ENCODE measurements at places on chromosomes 11 and 22.
A peak's percentile ranks its signal among the peaks of the same experiment; 100 is the strongest.

GRCh38 chr11:44008698-44009097, 39.1 kb upstream of the ACCSL start:
- DNase-seq: no peak

GRCh38 chr11:65722261-65722660, 1.7 kb upstream of the RNASEH2C start:
- no peak for DNase-seq

DNA sequence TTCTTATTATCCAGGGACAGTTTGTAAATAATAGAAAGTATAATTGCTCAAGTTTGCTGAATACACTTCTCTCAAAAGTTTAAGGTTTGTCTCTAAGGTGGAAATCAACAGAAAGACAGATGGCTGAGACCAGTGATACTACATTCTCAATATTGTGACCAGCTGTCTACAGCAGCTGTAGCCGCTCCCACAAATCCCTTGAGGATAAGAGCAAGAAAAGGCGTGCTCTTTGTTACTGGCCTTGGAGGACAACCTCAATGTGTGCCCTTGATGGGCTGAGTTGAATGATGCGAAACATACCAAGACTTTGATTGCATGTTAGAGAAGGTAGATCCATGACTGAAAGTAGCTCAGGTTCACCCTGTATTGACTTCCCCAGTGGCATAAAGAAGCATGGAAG, 6.1 kb downstream of the OR6M1 start:
- no peak for DNase-seq

DNA sequence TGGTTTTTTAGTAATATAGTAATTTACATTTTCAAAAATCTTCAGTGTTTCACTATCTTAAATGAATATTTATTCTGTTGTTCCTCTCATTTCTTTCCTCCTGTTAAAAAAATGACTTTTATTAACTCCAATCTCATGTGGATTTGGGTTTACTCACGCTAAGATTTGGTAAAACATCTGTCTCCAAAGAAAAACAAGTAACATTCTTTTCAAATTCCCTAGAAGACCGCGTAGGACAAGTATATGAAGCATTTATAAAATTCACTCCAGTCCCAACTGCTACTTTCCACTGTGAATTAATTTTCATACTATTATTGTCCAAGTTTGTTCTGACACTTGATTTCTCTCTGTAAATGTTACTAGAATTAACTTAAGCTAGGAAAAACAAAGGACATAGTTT, 26.2 kb downstream of the SBF2 start:
- DNase-seq: no peak

DNA sequence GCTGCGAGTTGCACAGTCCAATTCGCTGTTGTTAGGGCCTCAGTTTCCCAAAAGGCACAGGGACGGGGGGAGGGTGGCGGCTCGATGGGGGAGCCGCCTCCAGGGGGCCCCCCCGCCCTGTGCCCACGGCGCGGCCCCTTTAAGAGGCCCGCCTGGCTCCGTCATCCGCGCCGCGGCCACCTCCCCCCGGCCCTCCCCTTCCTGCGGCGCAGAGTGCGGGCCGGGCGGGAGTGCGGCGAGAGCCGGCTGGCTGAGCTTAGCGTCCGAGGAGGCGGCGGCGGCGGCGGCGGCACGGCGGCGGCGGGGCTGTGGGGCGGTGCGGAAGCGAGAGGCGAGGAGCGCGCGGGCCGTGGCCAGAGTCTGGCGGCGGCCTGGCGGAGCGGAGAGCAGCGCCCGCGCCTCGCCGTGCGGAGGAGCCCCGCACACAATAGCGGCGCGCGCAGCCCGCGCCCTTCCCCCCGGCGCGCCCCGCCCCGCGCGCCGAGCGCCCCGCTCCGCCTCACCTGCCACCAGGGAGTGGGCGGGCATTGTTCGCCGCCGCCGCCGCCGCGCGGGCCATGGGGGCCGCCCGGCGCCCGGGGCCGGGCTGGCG, at the start of gene BCR:
Gene BCR, plus strand, starts transcription at position 209 of the 592 bp plus-strand sequence. CDS start 452 bp downstream, outside the sequence.
- no peak for DNase-seq

DNA sequence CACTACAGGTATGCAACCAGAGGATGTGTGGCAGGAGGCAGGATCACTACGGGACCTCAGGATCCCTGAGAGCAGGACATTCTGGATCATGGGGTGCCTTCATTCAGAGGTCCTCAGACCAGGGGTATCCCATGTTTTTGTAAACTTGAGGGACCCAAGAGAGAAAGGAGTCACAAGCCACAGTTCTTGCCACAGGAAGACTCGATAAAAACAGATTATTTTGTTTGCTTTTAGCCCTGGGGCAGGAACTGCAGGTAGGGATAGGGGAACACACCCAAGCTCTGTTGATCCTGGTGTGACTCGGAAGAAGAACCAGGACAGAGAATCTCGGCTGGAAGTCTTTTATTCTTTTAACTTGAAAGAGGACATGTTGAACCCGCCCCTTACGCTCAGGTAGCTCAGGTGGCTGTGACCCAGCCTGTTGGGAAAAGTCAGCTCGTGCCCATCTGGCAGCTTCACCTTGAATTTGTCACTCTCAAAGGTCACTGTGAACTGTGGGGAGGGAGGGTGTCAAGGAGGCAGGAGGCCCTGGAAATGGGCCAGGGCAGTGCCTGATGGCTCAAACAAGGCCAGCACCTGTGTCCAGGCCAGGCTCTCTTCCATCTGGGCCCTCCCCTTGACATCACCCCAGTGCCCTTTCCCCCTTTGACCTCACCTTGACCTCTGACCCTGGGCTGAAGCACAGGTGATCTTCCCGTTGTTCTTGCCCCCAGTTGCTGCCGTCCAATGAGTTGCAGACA, 9.8 kb downstream of the LGALS2 start:
- DNase-seq: no peak

- no peak for DNase-seq
Measured at GRCh38 chr11:76087749-76088148, 118.6 kb downstream of the WNT11 start.

GRCh38 chr22:39332441-39333064, 13.1 kb upstream of the RPL3 start:
- no peak for DNase-seq

DNA sequence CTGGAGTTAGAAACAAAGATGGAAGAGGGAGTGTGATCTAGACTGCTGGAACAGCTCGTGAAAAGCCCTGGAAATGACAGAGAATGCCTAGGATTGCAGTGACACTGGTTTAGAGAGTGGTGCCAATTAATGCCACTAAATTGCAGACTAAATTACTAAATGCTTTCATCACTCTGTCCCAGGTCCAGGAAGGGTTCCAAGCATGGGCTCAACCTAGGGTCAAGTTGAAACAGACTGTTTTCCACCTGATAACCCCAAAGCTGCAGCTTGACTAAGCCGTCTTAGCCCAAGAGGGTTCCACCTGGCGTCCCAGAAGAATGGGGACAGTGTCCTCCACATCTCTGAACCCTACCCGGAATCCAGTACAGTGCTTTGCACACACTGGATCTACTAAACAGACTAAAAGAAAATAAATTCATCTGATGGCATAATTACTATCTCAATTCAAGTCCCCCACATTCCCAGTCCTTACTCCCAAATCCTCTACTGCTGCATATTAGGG, 1.1 kb upstream of the CRY2 start:
- DNase-seq: no peak

DNA sequence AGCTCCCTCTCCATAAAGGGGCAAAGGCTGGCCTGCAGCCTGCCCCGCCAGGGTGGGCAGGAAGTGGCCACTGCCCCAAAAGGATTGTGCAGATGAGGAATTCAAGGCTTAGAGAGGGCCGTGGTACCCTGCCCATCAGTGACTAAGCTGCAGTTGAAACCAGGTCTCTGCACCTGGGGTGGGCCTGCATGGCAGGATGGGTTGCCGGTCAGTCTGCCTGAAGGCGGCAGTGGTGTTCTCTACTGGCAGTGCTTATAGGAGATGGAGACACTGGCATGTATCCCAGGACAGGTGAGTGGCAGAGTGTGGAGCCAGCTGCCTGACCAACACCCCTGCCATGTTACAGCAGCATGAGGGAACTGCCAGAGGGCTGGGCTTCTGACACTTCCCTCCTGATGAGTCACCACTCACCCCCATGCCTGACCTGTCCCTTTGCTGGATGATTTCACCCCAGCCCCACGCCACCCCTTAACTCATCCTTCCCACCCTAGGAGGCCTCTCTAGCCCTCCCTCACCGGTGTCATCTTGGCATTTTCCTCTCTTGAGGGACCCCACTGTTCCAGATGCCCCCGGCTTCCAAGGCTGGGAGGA, 70.2 kb upstream of the LMO1 start:
- DNase-seq: no peak

GRCh38 chr11:73958521-73959141, 7.8 kb downstream of the DNAJB13 start:
- no peak for DNase-seq

- peak; percentile 61 for DNase-seq
Measured at GRCh38 chr11:18731949-18732821, 6.2 kb upstream of the IGSF22 start.

DNA sequence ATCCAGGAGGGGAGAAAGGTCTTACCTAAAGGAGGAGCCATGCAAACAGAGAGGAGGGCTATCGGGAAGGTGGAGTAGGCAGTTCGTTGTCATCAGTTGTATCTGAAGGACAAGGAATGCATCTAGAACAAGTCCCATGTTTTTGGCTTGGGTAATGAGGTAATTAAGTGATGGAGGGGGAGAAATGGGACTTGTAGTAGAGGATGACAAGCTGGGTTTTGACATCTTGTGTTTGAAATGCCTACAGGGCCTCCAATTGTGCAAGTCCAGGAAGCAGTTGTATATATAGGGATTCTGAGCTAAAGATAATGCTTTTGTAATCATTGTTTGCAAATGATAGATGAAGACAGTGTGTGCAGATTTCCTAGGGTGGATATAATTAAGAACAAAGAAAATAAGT, 622.8 kb downstream of the NTM start:
- no peak for DNase-seq

DNA sequence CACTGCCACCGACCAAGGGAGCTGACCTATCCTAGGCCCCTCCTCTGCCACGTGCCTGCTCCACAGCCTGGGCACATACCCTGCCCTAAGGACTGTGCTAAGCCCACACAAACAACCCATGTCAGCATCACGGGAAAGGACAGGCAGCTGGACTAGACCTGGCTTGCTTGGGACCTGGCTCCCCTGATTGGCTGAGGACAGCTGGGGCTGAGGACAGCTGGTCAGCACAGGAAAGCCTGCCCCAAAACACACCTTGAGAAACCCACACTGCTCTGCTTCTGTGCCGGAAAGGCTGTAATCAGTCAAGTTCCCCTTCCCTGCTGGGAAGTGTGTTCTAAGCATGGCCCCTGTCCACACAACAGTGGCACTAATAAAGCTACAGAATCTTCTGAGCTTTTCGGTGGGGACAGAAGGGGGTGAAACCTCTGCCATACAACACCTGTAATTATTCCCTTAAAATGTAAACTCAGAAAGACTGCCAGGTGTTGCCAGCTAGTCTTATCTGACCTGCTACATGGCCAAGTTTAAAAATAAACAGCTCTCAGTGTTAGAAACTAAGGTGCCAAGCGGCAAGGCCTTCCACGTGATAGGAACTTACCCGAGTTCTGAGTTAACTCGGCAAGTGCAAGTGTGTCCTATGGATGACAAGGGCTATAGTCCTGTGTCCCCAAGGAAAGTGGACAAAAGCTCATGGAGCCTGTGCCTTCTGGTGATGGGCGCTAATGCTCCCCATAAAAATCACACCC, 35.7 kb upstream of the ARFGAP3 start:
- DNase-seq: no peak

DNA sequence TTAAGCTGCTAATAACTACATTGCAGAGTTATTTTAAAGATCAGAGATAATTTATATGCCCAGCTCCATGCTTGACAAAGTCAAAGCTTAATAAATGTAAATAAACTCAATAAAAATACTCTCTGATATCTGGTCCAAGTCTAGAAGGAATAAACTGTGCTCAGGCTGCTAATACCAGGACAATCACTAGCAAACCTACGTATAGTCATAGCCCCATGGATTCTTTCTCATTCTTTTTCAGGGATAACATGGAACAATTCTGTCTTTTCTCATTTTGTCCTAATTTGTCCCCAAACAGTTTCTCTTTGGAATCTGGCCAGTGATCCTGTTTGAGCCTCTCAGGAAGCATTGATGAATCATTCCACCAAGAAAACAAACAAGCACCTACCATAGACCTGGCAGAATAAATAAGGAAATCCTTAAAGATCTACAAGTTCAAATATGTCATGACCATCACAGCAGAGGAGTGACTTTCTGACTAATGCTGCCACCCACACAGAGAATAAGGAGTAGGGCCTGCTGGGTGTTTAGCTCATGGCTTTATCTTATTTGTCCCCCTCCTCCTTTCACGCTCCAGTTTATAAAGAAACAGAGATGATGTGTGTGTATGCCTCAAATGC, 14.1 kb upstream of the B3GNT6 start:
- no peak for DNase-seq

GRCh38 chr22:24401931-24402367, 25.4 kb upstream of the ADORA2A start:
- DNase-seq: no peak

DNA sequence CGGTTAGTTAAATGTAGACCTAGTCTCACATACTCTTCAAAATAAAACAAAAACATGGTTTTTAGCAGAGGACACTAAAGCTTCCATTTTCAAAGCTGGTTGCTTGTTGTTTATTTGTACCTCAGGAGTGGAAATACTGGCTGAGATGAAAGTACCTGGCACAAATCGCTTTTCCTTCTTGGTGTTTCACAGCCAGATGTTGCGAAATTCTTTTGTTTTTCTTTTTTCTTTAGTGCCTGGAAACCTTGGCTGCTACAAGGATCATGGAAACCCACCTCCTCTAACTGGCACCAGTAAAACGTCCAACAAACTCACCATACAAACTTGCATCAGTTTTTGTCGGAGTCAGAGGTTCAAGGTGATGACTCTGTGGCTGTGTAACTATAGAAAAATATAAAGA, 48.3 kb downstream of the KREMEN1 start:
- no peak for DNase-seq

DNA sequence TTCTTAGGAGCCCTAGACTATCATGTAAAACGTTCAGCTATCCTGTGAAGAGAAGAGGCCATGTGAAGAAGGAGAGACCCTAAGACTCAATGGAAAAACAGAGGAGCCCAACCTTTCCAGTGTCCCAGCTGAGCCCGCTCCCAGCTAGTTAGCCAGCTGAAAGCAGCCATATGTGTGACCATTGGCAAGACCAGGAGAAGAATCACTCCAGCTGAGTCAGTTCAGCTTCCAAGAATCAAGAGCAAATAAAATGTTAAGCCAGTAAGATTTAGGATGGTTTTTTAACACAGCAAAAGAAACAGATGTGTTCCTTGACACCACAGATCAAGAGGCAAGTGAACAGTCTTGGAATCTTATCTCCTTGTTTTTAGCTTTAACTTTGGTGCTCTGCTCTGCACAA, 108.0 kb downstream of the CCDC81 start:
- DNase-seq: no peak

- no peak for DNase-seq
Measured at GRCh38 chr11:123357990-123358827, 71.9 kb upstream of the GRAMD1B start.
